ENCODE measurements at places on chromosomes 5 and 9.

DNA sequence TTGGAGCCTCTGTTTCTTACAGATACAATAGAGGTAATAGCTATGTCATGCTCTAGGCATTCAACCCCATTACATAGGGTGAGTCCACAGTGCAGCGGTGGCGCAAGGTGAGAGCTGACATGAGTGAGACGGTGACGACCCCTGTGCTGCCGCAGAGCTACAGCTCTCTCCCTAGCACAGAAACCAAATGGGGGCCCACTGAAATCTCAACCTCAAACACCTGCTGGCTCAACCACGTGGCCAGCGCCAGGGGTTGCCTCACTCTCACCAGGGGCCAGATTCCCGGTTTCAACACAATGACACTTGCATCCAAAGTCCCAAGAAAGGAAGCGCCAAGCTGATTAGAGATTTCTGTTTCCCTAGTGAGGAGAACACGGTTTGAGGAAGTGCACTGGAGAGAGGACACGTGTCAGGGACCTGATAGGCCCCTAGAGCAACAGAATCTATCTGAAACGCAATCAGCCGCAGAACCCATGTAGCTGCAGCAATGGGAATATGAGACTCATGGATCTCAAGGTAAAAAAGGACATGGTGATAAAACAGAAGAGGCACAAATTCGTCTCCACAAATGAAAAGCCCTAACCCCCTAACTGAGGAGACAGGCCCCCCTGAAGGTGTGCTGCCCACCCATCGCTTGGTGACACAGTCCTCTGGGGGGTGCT is 114.3 kb downstream of the CRB2 start:
- no peak for DNase-seq

- no peak for DNase-seq
Observed at GRCh38 chr5:4113426-4113825, 517.8 kb downstream of the IRX1 start.

- DNase-seq: peak; percentile 18
Observed at GRCh38 chr9:78026947-78027346, 4.7 kb downstream of the GNAQ start.

GRCh38 chr5:139246394-139246793 is 47.1 kb upstream of the MATR3 start:
- peak; percentile 65 for DNase-seq

DNA sequence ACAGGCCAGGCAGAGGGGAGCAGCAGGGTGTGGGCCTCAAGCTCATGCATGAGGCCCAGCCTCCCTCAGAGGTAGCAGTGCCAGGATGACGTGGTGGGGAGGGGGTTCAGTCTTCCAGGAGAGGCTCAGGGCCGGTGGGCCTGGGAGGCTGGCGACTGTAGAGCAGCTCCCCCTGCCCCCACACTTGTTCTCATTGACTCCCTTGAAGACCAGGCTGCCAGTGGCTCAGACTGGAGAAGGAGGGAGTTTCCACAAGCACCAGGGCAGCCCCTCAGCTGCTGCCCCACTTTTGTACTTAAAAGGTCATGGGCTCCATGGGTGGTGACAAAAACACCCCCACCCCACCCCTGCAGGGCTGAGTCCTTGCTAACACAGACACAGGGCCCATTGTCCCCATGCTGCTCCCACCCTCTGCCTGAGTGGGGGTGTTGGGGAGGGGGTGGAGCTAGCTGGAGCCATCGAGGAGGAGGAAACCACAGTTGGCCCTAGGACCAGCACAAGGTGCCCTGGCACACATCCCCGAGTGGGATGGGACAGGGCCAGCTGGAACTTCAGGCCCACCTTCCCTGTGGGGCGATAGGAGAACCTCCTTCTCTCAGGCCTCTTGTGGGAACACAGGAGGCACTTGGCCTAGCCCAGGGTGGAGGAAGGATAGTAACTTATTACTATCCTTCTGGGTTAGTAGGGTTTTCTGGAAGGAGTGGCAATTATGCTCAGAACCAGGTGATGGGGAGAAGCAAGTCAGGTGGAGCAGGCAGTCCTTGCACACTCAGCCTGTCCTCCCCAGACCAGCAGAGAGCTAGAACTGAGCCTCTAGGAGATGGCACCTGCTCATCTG is 10.7 kb downstream of the PDLIM4 start:
- no peak for DNase-seq
